ENCODE measurements at places on chromosomes 2 and 18.

DNA sequence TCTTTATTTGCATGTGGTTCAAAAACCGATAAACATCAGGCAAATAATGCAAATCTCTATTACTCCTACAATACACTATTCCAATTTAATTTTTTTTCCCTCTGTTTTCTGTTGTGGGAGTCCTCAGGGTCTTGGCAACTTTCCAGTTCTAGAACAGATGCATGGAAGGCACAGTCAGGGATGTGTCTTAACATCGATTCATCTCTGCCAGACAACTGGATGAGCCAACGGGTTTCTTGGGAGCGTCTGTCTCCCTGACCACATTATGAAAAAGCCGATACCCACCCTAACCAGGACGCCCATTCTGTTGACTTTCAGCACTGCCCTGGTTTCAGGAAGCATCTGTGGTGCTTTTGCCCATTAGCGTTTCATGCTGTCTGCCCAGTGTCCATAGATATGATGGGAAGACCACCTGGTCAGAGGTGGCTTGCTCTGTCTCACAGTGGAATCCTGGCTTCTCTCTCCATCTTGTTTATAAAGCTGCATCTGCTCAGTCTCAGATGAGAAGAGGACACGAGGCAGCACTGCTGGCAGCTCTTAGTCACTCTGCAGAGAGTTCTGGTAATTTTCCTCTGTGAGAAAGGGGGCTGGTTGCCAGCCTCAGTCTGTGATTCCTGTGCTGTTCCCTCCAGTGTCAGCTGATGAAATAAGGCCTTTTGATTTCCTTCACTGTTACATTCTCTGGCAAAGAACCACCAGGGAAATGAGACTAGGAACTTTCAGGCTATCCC, 57.9 kb upstream of the KCNE4 start:
- no peak for DNase-seq

GRCh38 chr2:241156971-241157441, 6.7 kb downstream of the PPP1R7 start:
- no peak for DNase-seq

DNA sequence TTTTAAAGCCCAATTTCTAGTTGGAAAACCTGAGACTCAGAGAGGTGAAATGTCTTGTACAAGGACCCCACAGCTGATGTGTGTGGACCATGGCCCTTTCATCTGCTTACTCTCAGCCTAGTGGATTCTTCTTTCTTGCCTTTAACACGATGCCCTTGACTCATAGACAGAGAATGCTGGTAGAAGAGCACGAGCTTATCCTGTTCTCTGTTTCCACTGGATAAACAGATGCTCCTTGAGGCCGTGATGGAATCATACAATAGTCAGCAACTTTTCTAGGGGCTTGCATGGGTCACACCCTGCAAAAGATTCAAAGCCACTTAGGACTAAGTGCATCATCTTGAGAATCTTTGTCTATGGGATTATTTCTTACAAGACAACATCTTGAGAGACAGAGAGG, 50.9 kb downstream of the MYCN start:
- DNase-seq, result no peak

GRCh38 chr2:9178904-9179571, 27.6 kb upstream of the ASAP2 start:
- peak; percentile 85 for DNase-seq

DNA sequence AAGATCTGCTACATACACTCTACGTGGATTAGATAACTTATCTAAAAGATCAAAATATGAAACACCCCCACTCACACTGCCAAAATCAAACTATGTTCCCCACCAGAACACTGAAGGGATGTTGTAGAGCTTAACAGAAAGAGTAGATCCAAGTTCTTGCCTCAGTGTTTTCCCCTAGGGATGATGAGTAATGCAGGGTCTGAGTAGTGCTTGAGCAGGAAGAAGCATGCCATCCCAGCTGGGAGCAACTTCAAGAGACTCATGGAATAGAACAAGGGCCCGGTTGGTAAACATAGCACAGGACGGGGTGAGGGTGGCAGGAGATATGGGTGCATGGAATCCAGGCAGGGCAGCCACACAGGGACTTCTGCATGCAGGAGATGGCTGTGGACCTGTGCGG, 74.3 kb downstream of the SNTG2 start:
- DNase-seq, result no peak

GRCh38 chr2:191446910-191447309, 201.7 kb downstream of the MYO1B start:
- DNase-seq, result no peak

- DNase-seq, result peak; percentile 50
Measured at GRCh38 chr2:175630280-175631244, 371.5 kb downstream of the LNPK start.

GRCh38 chr2:132965460-132965859, 295.5 kb upstream of the LYPD1 start:
- DNase-seq, result no peak

- no peak for DNase-seq
Measured at GRCh38 chr18:59954241-59954640, 54.4 kb downstream of the PMAIP1 start.

- DNase-seq, result no peak
Measured at GRCh38 chr18:49573835-49574234, 12.0 kb downstream of the LIPG start.

DNA sequence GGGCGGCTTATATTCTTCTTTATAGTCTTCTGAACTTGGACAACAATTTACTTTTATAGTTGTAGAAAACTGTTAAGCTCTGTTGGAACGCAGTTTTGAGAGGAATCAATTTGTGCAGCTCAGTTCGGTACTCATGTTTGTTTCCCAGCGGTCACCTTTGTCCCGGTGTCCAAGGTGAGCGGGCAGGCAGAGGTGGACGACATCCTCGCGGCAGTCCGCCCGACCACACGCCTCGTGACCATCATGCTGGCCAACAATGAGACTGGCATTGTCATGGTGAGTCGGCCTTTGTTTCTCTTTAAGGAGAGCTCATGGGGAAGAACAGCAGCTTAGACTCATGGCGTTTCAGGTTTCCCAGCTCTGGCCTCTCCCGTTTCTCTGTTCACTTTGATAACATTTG, 18.6 kb upstream of the ESPNL start:
- no peak for DNase-seq

GRCh38 chr18:75049455-75049789, 159.5 kb downstream of the PTGR3 start:
- DNase-seq, result no peak

- no peak for DNase-seq
Measured at GRCh38 chr2:17334300-17334699, 183.9 kb downstream of the RAD51AP2 start.

DNA sequence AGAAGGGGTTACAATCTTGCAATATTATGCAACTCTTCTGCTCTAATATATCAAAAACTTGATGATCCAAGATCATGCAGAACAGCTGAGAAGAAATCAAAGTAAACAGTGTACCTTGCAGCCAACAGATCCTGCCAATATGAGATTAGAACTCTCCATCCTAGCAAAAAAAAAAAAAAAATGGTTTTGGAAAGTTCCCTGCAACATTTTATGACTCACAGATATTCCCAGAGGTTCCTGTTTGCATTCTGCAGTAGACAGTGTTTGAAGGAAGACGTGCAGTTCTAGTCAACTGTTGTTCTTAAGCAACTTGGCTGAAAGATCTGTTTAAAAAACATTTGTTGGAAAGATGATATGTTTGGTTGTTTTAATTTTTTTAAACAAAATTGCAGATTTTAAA, 103.6 kb upstream of the WDR75 start:
- DNase-seq, result no peak

- DNase-seq, result no peak
Measured at GRCh38 chr2:32008805-32009515, 1.8 kb downstream of the MEMO1 start.

GRCh38 chr2:31267437-31268120, 33.6 kb downstream of the EHD3 start:
- DNase-seq, result no peak

- DNase-seq, result no peak
Measured at GRCh38 chr2:120316528-120317179, 29.3 kb upstream of the INHBB start.

DNA sequence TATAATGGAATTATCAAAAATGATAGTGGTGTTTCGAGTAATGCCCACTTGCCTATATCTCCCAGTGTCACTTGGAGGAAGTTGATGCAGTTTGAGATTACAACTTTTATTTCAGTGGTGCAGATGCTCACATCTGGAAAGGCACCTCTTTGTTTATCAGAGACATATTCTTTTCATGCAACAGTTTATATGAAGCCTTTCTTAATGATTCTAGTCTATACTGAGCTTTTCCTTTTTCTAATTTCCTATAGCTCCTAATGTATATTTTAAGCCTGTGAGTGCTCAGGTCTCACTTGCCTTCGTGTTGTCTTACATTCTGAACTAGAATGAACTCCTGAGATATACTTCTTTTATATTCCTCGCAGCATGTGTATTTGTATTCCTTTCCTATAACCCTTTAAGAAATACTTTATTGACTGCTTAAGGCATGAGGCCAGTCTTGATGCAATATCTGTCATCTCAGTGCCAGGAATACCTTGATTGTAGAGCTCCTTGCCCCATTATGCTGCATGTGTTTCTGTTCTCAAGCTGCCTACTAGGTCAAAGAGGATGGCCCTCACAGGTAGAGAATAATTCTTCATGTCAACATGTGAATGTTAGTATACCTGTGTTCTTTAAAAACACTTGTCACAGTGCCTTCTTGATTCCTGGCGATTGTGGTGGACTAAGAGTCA, 52.6 kb downstream of the VRK2 start:
- no peak for DNase-seq

- no peak for DNase-seq
Measured at GRCh38 chr2:43210467-43211303, 15.7 kb downstream of the ZFP36L2 start.

All from NCI-H748 treated with DMSO at 0.1 percent for 48 hours (cell line).